NCI-H1436 (cell line): ENCODE measurements at places on chromosomes 6 and 20.

GRCh38 chr6:28537509-28538140 is 11.9 kb downstream of the GPX5 start:
- peak; percentile 30 for DNase-seq

DNA sequence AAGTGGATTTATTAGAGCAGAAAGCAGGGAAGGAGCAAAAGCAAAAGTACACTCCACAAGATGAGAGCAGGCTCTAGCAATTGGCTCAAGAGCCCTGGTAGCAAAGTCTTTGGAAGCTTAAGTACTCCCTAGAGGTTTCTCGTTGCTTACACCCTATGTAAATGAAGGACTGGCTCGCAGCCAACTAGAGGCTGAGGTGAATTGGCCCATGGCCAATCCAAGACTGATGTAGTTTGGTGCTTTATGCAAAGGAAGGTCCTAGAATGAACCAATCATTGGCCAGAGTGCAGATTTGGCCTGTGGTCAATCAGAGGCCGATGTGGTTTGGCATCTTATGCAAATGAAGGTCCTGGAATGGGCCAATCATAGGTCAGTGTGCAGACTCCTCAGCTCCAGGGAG is 191.3 kb upstream of the ARID1B start:
- DNase-seq = peak; percentile 93

GRCh38 chr20:46802722-46803121 is 91.9 kb upstream of the EYA2 start:
- DNase-seq = no peak

- DNase-seq = no peak
Measured at GRCh38 chr20:3653921-3654320, 9.3 kb downstream of the GFRA4 start.

DNA sequence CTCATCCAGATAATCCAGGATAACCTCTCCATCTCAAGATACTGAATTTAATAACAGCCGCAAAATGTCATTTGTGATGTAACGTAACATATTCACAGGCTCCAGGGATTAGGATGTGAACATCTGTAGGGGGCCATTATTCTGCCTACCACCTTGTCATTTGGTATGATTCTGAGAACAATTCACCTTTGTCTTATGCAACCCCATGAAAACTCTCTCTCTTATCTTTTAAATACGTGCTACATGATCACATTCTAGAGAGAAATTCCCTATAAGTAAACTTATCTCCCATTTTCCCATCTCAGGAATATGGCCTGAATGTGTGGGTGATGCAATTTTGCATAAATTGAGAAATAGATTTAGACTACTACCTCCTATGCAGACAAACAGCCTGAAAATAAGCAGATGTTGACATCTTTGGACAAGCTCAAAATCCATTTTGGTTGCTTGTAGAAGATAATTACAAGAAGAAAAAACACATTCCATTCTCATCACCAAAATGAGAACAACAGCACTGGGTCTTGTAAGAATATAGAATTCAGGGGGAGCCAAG is 255.4 kb upstream of the STXBP5 start:
- no peak for DNase-seq

DNA sequence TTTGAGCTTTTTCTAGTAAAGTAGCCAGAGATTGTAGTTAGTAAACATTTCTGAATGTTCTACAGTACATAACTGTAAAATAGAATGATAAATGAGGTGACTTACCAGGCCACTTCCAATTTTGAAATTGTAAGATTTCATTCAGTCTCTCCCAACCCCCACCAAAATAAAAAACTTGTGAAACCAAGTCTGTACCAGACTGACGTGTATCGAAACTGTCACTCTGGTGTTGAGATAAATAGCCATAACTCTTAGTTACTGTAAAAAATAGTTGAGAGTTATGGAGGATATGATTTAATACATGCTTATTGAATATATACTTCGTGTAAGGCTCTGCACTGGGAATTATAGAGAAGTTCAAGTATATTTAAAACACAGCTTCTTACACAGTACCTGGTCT is 455.7 kb downstream of the PLCB1 start:
- no peak for DNase-seq

DNA sequence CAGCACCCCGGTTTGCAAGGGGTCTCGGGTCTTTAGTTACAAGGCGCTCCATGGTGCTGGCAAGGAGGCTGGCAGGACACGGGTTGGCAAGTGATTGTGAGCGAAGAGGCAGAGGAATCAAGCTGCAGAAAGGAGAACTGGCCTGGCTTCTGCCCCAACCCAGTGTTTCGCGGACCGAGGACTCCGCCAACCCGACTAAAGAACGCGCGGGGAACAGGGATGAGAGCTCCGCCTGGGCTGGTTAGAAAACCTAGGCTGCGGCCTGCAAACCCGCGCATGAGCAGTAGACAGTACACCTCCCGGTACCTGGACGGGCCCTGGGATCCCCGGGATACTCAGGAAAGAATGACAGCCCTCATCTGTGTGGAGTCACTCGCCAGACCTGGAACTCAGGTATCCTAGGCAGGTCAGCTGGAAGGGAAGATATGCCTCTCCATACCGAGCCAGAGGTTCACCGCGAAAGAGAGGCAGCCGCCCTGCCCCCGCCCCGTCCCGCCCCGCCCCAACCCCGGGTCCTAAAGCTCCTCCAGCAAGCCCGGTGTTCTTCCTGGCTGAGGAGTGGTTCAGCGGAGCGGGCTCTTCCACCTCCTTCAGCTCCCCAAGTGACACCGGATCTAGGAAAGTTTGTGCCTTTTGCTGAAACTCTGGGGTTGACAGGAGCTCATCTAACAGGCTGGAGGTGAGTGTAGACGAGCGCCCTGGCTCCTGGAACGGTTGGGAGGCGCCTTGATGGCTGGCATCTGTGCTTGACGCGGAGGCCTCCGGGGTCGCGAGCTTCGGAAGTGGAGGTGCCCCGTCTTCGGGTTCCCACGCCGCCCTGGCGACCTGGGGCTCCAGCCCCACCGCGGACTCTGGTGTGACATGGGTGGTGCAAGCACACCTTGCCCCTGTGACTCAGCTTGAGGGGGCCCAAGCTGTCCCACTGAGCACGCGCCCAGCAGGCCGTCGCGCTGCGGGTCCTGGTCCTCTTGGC is 1847.3 kb upstream of the DEFB115 start:
- no peak for DNase-seq

DNA sequence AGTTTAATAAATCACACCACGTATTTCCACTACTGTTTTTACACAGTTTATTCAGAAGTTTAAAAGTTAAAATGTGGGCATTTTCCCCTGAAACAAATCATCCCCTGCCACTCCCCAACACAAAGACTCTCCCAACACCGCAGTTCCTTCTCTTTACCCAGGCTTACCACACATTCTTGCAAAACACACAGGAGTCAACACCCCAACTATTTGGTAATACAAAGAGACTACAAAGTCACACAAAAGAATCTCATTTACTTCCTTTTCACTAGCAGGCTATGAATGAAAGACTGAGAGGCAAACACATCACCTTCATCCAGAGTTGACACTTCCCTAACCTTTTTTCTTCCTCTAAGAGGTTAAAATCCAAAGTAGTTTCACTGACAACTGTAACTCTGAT is 51.1 kb downstream of the KCTD20 start:
- DNase-seq = no peak

DNA sequence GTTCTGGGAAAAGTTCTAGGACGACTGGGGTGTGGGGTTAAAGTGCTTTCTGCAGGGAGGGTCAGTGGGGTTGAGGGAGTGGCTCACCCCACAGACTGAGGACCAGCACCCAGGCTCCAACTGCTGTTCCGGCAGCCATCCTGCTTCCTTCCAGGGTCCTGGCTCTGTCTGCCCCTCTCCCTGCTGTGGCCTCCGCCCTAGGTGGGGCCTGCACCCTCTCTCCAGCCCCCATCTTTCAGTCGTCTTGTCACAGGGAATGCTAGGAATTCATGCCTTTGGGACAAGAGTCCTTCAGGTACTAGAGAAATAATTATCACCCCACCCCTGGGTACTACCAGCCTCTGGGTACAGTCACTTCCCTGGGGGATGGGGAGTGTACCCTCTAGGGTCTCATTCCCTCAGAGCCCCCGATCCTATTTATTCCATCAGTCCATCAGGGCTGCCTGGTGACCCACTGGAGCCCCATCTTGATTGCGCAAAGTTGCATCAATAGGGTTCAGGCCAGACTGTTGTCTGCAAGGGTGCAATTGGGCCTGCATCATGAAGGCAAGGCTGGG is at the start of gene AGER:
TSS of gene AGER (minus strand) at position 170 of the 557 bp plus-strand sequence. CDS start at position 139, 31 bp downstream.
- no peak for DNase-seq

DNA sequence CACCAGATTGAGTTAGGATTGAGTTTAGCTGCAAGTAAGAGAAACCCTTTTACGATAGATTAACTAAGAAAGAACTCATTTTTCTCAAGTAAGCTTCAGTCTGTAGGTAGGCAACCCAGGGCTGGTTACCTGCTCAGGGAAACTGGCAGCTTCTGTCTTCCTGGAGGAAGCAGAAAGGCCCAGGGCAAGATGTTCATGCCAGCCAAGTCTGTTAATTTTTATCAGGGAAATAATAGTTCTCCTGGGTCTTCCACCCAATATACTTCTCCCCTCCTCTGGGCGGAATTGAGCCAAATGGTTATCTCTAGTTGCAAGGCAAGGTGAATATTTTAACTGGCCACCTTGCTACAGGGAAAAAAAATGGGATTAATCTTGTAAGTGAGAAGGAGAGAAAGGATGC is 98.2 kb downstream of the UTRN start:
- DNase-seq = no peak

DNA sequence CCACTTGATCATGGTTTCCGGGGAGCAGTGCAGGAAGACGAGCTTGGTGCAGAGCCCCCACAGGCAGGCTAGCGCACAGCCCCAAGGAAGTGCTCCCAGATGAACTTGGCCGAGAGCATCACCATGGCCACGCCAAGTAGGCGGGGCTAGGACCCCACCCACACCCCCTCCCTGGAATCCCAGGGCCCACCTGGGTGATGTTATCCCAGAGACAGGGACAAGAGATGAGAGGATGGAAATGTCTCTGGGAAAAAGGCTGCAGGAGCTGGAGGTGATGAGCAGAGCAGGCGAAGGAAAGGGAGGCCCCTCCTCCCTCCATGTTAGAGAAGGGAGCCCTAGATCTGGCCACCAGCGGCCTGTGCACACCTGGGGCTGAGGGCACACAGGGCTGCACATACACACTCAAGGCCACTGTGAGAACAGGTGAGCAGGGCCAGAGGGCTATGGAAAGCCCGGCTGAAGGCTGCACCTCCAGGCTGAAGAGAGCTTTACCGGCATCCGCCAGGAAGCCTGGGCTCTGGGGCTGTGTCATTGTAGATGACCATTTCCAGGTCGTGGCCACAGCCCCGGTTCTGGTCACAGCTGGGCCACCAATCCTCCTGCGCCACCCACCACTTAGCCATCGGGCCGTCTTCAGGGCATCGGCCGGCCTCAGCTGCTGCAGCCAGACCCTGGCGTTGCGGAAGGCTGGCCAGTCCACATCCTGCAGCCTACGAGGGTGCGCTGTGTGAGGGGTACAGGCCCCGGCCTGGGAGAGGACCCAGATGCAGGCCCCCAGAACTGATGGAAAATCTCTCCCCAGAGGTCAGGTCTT is 24.9 kb downstream of the NPEPL1 start:
- DNase-seq = no peak

DNA sequence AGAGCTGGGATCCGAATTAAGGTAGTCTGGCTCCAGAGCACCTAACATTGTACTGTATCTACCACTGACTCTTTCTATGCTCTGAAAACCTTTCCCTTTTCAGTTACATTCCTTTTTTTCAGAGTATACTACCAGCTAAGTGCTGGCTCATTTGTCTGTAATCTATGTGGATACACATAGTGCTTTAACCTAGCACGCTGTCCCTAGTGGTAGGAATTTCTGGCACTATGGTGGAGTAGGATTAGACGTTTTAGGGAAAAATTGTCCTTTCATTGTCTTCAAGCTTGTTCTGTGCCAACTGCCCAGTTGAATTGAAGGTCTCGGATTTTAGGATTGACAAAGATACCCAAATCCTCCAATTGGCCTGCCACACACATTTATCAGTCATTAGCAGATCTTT is 259.1 kb upstream of the FERMT1 start:
- DNase-seq = no peak

DNA sequence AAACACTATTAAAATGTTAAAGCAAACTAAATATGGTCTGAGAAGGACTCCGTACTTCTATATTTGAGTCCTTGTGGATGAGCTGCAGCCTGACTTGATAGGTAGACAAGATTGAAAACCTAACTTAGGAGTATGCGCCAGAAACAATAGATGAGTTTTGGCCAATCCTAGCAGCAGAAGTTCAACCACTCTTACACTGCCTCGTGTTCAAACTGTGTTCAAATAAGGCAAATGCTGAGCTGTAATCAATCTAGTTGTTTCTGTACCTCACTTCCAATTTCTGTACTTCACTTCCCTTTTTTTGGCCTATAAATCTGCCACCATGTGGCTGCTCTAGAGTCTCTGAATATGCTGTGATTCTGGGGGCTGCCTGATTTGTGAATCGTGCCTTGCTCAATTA is 13.2 kb upstream of the SERINC1 start:
- DNase-seq = no peak

DNA sequence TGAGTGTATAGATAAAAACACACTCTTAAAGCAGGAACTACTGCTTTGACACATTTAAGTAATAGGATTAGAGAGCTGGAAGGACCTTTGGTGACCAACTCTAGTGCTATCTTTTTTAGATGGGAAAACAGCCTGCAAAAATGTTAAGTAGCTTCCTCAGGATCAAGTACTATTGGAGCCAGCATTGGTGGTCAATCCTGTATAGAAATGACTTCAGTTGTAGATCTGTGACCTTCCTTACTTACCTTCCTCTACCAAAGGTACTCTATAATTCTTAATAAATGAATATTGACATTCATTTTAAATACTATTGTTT is 18.7 kb downstream of the KCNQ5 start:
- no peak for DNase-seq

GRCh38 chr20:51098284-51098810 is 75.4 kb upstream of the KCNG1 start:
- DNase-seq = no peak

DNA sequence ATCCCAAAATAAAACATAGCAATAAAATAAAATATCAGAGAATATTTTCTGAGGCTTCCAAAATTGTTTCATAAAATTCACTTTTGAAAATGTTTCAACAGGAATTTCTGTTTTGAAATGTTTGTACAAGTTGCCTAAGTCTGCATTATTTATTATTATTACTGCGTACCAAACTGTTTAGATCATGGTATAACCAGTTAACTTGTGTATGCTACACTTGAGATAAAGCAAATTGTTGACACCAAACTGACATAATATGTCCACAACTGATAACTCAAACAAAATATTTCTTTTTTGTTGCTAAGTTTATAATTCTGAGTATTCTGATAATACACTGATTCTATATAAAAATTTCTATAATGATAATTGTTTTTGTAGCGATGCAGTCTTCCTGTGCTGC is 531.8 kb upstream of the EYS start:
- DNase-seq = no peak

GRCh38 chr20:2133318-2134183 is 31.9 kb downstream of the STK35 start:
- DNase-seq = peak; percentile 18
